ENCODE measurements at places on chromosomes 11 and 22. TPM values are rescaled to one million over a fixed set of nuclear protein-coding genes. Genes with fewer than 3 reads are reported as not detected.

GRCh38 chr11:44555031-44555800 lies 10.2 kb upstream of the CD82 start:
- DNase-seq: no peak
- no peak overlapping the region for H3K4me3 ChIP-seq
- no peaks in the 10 kb centered on the region for H3K36me3 ChIP-seq
- no peak overlapping the region for H3K27ac ChIP-seq

- H3K4me3 ChIP-seq: no peak overlapping the region
- no peaks in the 10 kb centered on the region for H3K27me3 ChIP-seq
- H3K4me1 ChIP-seq: no peaks in the 10 kb centered on the region
- DNase-seq: no peak
Observed at GRCh38 chr11:112377946-112378345, 117.3 kb upstream of the PLET1 start.

- H3K4me1 ChIP-seq: peaks cover 4% of the 10 kb centered on the region
- no peak overlapping the region for H3K4me3 ChIP-seq
- H3K27me3 ChIP-seq: no peaks in the 10 kb centered on the region
- no peak overlapping the region for H3K27ac ChIP-seq
- no peak for DNase-seq
Observed at GRCh38 chr11:6735306-6735705, 36.5 kb downstream of the OR2AG2 start.

DNA sequence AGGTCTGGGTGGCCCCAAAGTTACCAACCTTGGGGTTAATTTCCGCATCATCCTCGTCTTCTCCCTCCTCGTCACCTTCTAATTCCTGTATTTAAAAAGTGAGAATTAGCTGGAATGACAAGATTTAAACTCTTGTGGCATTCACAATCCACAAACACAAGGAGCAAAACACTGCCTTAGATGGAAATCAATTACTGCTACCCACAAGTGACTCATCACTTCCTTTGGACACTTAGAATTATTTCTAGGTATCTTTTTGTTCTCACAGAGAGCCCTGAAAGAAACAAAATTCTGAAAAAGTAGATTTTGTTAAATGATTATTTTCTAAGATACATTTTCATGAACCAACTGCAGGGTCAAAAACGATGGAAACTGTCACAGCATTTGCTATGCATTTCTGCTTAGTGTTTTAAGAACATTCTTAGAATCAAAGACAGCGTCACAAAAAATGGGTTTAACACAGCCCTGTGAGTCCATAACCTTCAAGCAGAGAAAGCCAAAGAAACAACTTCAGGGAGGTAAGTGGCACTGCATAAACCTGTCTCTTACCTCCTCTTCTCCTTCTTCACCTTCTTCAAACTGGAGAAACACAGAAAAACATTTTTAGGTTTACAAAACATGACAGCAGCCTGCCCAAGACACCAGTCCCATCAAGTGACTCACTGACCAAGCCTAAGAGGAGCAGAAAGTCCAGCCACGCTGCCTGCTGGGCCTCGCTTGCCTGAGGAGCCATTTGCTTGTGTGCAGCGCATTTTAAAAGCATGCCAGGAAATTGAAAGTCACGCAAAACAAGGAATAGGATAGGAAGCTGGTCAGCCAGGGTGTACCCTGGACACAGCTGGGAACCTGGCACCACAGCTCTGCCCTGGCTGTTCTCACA lies 22.3 kb upstream of the PHLDA2 start:
- H3K27ac ChIP-seq: no peak overlapping the region
- no peak for DNase-seq
- H3K36me3 ChIP-seq: peaks cover 96% of the 10 kb centered on the region
- no peak overlapping the region for H3K4me3 ChIP-seq

DNA sequence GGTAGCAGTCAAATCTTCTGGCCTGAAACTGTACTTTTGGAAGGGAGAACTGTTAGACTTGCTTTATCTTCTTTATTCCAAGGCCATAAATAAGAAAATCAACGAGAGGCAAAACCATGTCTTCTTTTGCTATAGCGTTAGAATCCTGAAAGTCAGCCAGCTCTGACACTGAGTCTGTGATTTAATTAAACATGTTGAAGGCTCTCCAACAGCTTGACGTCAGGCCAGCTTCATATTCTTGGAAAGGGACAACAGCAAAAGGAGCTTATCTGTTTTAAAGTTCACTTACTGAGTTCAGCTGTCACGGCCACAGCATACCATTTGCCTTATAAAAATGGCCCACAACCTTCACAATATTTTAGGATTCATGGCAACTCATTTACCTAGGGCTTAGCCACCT lies 131.0 kb upstream of the LDLRAD3 start:
- H3K4me3 ChIP-seq: no peak overlapping the region
- DNase-seq: no peak
- no peaks in the 10 kb centered on the region for H3K27me3 ChIP-seq

GRCh38 chr11:134759855-134760254 lies 347.8 kb upstream of the B3GAT1 start:
- no peaks in the 10 kb centered on the region for H3K36me3 ChIP-seq
- no peak for DNase-seq
- no peaks in the 10 kb centered on the region for H3K27me3 ChIP-seq

- DNase-seq: no peak
- H3K27me3 ChIP-seq: no peaks in the 10 kb centered on the region
- H3K4me3 ChIP-seq: no peak overlapping the region
- no peaks in the 10 kb centered on the region for H3K36me3 ChIP-seq
Observed at GRCh38 chr11:17376493-17376892, 12.0 kb downstream of the KCNJ11 start.

GRCh38 chr11:96964661-96965060 lies 574.8 kb downstream of the JRKL start:
- no peaks in the 10 kb centered on the region for H3K4me1 ChIP-seq
- no peaks in the 10 kb centered on the region for H3K27me3 ChIP-seq
- no peak overlapping the region for H3K27ac ChIP-seq
- no peak overlapping the region for H3K4me3 ChIP-seq
- no peaks in the 10 kb centered on the region for H3K36me3 ChIP-seq

DNA sequence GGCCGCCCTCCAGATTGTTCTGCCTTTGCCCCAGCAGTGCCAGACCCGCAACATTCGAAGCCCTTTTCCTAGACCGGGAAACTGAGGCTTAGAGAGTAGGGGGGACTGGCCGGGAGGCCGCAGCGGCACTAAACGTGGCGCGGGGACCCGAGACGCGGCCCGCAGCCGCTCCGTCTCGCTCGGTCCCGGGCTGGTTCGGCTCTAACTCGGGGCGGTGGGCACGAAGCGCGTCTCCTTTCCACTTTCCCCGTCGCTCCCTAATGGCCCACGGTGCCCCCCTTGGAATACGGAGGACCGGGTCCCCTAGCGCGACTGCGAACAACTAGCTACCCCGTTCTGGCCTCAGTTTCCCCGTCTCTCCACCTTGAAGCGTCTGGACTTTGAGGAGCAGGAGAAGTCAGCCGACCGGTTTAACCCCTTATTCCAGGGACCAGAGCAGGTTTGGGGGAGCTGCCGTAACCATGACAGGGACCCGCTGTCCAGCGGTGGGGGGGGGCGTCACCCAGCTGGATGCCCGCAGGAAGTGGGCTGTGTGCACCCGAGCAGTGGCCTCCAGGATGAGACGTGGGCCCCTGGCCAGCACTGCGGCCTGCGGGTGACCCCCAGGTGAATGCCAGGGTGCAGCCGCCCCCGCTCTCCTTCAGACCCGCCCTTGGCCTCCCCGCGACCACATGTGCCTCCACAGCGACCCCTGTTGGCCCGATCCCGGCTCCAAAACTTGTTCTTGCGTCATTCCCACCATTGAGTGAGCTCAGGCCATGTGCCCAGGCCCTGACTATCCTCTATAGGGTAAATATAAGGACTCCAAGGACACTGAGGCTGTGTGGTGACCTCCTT lies 1.1 kb downstream of the CDC42EP1 start:
- peaks cover 6% of the 10 kb centered on the region for H3K36me3 ChIP-seq
- peaks cover 65% of the 10 kb centered on the region for H3K4me1 ChIP-seq
- H3K27me3 ChIP-seq: no peaks in the 10 kb centered on the region
- H3K4me3 ChIP-seq: peak overlapping the region; percentile 66

GRCh38 chr22:24359452-24360120 lies 67.8 kb upstream of the ADORA2A start:
- peaks cover 16% of the 10 kb centered on the region for H3K4me1 ChIP-seq
- no peak for DNase-seq
- H3K27me3 ChIP-seq: no peaks in the 10 kb centered on the region
- no peak overlapping the region for H3K27ac ChIP-seq
- H3K36me3 ChIP-seq: peaks cover 55% of the 10 kb centered on the region

DNA sequence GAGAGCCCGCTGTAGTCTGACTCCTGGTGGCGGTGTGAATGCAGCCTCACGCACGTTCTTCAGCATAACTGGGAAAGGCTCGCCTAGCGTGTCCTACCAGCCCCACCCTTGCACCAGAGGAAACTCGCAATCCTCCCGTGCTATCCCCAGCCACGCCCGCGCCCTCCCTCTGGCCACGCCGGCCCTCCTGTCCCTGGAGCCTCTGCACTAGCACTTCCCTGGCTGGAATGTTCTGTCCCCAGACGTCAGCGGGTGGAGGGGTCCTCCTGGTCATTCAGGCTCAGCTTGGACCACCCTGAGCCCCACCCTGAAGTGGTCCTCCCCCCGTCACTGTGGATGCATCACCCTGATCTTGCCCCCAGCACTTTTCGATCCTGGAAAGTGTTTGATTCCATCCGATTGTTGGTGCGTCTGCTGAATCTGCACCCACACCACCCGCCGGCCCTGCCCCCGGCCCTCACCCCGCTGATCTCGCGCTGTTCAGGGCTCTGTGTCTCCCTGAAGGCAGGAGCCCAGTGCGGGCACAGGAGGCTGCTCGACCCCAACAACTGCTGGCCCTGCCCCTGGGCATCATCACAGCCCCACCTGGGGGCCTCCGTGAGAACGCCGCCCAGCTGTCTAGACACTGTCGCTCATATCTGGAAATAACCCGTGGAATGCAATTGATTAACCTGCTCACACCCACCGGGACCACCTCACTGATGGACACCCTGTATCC lies 437.0 kb downstream of the TBC1D22A start:
- no peak overlapping the region for H3K27ac ChIP-seq
- DNase-seq: peak; percentile 61
- no peaks in the 10 kb centered on the region for H3K36me3 ChIP-seq
- no peaks in the 10 kb centered on the region for H3K27me3 ChIP-seq

DNA sequence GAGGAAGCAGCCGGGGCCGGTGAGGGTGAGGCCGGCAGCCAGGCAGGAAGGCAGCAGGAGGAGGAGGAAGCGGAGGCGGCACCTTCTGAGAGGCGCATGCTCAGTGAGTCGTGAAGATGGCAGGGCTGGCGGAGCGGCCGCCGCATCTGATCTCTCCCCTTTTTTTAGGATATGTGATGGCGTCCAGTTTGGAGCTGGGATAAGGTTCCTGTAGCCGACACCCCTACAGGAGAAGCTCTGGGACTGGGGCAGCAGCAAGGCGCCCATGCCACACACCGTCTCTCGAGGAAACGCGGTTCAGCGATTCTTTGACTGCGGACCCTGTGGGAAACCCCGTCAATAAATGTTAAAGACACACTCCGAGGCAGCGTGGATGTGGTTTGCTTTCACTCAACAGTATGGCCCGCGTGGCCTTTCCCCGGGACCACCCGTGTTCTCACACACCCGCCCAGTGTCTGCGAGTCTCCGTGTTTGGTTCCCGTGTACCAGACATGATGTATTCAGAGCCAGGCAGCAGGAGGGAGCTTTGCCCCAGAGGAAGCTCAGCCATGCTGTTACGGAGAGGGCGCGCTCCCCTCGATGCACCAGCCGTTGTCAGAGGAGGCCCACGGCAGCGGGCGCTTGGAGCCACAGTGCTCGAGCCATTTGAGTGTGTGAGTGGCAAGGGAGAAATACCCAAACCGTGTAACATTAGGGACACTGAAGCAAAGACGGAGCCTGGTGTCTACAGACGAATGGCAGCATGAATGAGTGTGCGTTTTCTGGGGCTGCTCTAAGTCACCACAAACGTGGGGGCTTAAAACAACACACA lies 27.7 kb upstream of the PARVB start:
- no peaks in the 10 kb centered on the region for H3K27me3 ChIP-seq
- peak; percentile 83 for DNase-seq
- H3K27ac ChIP-seq: peak overlapping the region; percentile 56
- H3K36me3 ChIP-seq: peaks cover 56% of the 10 kb centered on the region
- H3K4me1 ChIP-seq: no peaks in the 10 kb centered on the region

GRCh38 chr22:46875089-46875488 lies 112.6 kb downstream of the TBC1D22A start:
- no peak overlapping the region for H3K27ac ChIP-seq
- H3K27me3 ChIP-seq: no peaks in the 10 kb centered on the region
- no peak overlapping the region for H3K4me3 ChIP-seq
- no peaks in the 10 kb centered on the region for H3K36me3 ChIP-seq

GRCh38 chr11:74069146-74070046 lies 60.5 kb upstream of the UCP3 start:
- no peaks in the 10 kb centered on the region for H3K4me1 ChIP-seq
- no peak for DNase-seq
- peaks cover 31% of the 10 kb centered on the region for H3K36me3 ChIP-seq
- no peak overlapping the region for H3K4me3 ChIP-seq

DNA sequence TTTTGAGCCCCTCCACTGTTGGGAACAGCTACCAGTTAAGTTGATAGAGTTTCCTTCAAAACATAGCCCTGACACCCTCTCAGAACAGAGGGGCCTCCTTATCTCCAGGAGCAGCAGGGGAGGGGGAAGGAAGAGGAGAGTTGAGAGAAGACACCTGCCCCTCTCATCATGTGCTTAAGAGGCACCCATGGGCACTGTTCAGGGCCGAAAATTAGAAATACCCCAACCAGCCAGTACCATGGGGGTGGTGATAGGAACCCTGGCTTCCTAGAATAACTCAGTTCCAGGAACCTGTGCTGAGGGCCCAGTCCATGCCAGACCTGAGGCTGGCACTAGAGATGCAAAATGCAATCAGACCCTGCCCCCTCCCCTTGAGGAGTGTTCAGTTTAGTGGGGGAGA lies 9.3 kb upstream of the GDPD5 start:
- H3K36me3 ChIP-seq: no peaks in the 10 kb centered on the region
- no peak for DNase-seq
- H3K27ac ChIP-seq: no peak overlapping the region
- no peaks in the 10 kb centered on the region for H3K27me3 ChIP-seq
- H3K4me1 ChIP-seq: peaks cover 7% of the 10 kb centered on the region

GRCh38 chr22:32446321-32446720 lies 17.9 kb downstream of the BPIFC start:
- H3K27me3 ChIP-seq: no peaks in the 10 kb centered on the region
- no peak for DNase-seq
- no peaks in the 10 kb centered on the region for H3K4me1 ChIP-seq

Gene SYCE3
- not detected for total RNA-seq

Gene MAML2
- 27.5 TPM for total RNA-seq

Gene HMOX1
- 54.0 TPM for total RNA-seq

Gene DCHS1
- total RNA-seq: 28.0 TPM

Gene CCDC15
- total RNA-seq: 1.5 TPM

Gene AIFM3
- 5.7 TPM for total RNA-seq

Gene FGF3
- not detected for total RNA-seq
